ENCODE measurements at places on chromosomes 6 and 20.

GRCh38 chr6:29552512-29553051 lies 7.0 kb downstream of the UBD start:
- no peak for DNase-seq

DNA sequence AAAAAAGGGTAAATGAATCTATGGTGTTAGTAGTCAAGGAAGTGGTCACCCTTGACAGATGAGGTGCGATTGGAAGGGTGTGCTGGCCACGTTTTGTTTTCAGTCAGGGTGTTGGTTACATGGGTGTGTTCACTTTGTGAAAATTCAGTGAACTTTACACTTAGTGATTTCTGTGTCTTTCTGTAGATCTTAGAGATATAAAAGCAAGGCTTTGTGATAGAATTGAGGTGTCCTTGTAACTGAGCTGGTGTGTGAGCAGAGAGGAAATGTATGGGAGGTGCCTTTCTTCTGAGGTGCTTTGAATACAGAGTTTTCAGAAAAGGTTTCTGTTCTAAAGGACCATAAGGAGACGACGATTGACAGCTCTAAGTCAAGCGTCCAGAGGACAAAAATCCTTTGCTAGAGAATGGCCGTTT lies 90.5 kb downstream of the SAMD3 start:
- peak; percentile 11 for DNase-seq

GRCh38 chr20:23569570-23569969 lies 1.3 kb upstream of the CST9L start:
- DNase-seq = no peak

- no peak for DNase-seq
Measured at GRCh38 chr20:32560989-32561830, 23.9 kb downstream of the NOL4L start.

- DNase-seq = peak; percentile 58
Measured at GRCh38 chr6:41531591-41532582, 14.3 kb upstream of the FOXP4 start.

DNA sequence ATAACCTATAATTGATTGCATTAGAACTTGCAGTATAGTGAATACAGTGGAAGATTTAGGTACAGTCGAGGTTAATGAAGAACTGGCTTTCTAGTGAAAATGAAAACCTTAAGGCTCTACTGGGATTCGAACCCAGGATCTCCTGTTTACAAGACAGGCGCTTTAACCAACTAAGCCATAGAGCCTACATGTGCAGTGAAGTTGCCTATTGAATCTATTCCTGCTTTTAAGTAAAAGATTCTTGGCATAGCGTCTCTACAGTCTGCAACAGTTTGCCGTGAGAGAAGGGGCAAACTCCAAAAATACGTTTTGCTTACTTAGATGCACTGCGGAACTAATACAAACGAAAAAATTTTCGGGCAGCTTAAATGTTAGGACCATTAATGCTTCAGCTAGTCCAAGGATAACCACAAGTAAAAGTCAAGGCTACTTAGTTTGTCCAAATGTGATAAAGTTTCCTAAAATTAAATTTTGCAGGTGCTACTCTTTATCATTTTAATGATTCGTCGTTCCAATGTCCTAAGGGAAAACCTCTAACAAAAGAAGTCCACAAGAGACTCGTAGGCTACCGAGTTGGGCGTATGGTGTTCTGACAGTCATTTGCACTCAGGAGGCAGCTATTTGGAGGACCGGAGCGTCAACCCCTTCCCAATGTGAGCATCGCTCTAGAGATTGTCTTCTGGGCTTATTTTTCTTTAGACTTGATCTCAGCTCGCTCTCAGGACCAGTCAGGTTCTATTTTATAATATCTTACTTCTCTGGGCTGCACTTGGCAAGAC lies 31.3 kb upstream of the ZSCAN23 start:
- no peak for DNase-seq

DNA sequence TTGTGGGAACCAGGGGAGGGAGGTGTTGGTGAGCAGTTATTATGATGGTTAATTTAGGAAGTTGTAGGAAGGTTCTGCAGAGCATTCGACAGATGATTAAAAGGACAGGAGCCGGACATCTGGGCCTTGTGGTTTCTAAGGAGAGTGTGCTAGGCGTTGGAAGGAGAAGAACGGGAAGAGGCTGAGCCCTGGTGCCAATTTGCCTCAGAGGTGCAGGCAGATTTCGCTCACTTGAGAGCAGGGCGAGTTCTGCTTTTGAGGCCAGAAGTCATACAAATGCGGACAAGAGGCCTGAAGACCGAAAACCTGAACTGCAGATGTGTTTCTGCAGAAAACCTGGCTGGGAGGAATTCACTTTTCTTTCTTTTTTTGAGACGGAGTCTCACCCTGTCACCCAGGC lies 30.5 kb upstream of the RPS6KA2 start:
- no peak for DNase-seq

All from activated T-helper 1 cell treated with anti-CD3 and anti-CD28 coated beads, Interleukin-2, amount 50 U/mL, for 16 hours (primary cell).